Kidney capillary endothelial cell (primary cell): ENCODE measurements at places on chromosomes 11 and 22.
A peak's percentile ranks its signal among the peaks of the same experiment; 100 is the strongest.

DNA sequence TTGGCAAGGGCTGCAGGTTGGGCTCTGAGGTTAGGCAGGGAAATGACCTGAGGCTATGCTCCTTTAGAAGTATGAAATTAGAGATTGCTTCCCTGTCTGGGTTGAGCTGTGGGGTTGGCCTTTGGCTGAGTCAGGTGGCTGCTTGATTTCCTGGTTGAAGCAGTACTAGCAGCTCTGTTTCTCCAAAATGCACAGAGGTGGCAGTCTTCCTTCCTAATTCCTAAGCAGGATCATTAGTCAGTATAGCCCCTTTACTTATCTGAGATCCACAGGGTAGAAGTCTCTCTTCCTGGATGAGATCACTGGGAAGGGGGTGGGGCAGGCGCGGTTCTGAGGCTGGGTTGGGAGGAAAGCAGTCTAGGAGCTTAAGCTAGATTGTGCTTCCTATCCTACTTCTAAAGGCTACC lies 1917.5 kb downstream of the LRRC4C start:
- DNase-seq = no peak

DNA sequence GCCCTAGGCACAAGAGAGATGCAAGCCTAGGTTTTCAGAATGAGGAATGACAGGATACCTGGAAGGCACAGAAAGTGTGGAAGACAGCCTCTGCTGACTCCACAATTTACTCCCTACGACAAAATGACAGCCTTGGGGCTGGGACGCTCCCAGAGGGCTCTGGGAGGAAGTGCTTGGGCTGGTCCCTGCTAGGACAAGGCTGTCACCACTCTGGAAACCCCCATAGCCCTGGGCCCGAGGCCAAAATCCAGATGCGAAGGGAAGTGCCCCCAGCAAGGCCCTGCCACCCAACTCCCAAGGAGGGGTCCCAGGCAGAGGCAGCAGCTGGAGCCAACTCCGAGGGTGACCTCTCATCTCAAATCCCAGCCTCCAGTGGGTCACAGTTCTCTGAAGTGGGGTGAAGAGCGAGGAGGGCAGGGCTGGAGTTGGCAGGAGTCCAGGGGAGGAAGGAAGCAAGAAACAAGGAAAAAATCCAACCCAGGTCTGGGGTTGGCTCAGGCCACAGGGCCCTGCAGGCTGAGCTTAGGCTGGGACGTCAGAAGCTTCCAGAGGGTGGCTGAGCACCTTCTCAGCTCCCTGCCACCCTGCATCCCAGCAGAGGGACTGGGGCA lies 6.3 kb upstream of the CDC42EP2 start:
- peak; percentile 44 for DNase-seq

DNA sequence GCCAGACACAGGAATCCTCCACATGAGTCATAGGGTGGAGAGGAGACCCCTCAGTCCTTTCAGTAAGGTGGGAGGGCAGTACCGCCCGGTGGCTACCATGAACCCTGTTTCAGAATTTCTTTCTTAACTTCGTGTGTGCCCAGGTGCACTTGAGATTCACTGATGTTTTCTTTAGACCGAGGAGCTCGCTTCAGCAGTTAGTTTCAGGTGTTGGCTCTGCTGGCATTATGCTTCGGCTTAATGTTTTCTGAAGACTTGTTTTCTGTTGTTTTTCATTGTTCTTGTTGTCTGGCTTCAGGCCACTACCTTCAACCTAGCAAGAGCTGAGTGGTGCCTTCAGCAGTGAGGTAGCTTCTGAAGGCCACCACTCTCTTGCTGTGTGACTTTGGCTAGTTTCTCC lies 71.5 kb downstream of the BMAL1 start:
- DNase-seq = no peak

DNA sequence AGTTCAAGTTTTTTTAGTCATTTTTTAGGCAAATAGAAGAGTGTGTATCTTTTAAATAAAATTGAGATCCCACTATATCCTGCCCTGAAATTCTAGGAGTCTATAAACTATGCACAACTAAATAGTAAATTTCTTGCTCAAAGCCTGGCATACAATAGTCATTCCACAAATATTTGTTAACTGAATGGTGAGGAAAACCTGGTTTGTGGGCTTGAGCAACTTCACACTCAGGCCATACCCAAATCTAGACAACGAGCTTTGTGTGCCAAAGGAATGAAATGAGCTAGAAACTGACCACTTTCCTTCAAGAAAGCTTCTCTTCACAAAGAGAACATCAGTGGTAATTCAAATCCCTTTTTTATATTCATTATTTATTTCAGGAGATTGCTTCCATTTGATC lies 39.6 kb upstream of the AMOTL1 start:
- DNase-seq = no peak

DNA sequence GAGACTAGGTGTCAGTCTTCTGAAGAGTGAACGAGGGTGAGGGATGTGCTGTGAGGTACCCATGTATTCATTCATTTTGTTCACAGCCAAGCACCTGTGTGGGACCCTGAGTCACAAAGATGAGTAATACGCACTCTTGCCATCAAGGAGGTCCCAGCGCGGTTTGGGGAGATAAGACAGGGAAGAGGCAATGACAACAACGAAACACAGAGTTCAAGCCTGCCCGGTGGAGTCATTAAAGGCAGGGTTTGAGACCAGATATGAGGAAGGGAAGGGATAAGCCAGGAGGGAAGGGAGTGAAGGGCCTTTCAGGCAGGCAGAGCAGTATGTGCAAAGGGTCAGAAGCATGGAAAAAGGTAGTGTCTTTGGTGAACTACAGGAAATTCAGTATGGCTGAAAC lies 4.6 kb downstream of the DCHS1 start:
- DNase-seq = no peak

GRCh38 chr11:111939836-111940604 lies 2.9 kb downstream of the DIXDC1 start:
- no peak for DNase-seq

- no peak for DNase-seq
These were observed 27.8 kb downstream of the WEE1 start for GRCh38 chr11:9601037-9601875.

- no peak for DNase-seq
These were observed 9.6 kb downstream of the PTDSS2 start for GRCh38 chr11:459511-460220.

DNA sequence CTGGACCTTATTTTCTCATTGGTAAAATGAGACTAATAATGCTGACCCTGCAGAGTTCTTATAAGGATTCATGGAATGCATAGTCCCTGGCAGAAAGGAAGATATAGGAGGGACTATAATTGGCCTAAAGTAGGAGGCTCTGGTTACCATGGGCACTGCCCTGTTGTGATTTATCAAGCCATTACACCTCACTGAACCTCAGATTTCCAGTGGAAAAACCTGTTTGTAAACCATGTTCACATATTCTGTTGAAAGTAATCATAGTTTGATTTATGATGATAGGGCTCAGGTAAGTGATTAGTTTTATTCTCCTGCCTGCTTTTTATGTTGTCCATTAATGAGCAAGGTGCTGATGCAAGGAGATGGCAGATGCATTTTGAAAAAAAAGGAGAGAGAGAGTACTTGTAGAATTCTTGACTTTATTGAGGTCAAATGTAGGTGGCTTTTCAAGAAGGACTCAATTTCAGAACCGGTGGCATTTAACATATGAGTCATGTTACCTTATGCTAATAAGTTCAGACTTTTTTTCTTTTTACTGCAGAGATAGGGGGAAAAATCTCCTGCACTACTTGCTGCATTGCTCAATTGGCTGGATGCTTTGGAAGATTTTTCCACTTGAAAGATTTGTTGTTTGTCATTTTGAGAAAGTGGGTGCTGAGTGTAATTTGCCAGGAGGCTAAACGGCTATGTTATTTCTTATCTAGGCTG lies 14.6 kb downstream of the NF2 start:
- no peak for DNase-seq

DNA sequence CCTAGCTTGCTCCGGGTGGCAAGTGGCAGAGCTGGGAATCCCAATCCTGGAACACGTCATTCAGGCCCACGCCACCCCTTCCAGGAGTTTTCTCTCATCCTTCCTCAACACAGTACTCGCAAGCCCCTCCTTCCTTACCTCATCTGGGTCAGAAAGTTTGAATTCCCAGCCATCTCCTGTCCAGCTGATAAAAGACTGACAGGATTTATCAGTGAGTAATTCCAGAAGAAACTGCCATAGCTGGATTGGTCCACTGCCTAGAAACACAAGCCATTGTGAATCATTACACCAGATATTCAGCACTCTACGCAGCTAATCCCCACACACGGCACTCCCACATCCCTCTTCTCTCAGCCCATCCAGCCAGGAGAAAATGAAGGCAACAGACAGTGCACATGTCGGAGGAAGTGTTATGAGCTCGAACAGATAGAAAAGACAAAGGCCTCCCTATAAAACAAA lies 124.0 kb downstream of the ETS1 start:
- DNase-seq = no peak

DNA sequence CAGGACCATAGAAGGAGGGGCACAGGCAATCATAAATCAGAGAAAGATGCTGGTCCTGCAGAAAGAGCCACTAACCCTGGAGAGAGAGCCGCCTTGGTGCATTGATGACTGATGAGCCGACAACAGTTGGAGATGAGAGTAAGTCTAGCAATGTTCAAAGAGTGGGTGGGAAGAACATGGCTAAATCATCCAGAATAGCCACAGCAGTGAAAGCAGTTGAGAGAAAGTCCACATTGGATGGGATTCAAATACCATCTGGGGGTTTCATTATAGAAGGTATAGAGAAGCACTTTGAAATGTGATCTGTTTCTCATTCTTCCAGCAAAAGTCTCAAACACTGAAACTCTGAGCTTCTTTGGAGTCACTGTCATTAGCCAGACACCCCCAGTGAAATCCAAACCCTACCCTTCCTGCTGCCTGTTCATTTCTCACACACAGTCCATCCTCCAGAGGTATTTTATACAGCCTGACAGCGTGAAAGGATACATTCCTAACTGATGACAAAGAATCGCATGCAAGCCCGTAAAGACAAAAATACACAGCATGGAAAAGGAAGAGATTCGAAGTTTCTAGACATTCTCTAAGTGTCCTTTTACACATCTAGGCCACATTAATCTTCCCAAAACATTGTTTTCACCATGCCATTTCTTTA lies 303.1 kb upstream of the MPPED2 start:
- DNase-seq = no peak

- DNase-seq = no peak
These were observed 54.4 kb downstream of the FLRT1 start for GRCh38 chr11:64089915-64090805.

DNA sequence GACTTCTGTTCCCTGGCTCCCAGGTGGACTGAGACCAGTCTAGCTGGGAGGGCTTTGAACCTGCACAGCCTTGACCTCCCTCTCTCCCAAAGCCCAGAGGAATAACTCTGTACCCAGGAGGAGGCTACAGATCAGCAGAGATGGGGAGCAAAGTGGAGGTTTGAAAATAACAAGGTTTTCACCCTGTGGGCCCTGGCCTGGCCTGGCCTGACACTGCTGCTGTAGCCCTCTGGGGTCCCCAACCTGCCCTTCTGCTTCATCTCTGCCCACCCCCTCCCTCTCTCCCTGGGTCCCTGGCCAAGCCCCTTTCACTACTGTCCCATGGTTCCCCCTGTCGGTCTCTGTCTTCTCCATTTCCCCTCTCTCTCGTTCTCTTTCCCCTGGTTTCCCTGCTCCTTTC lies 225.2 kb downstream of the BUD13 start:
- DNase-seq = no peak

DNA sequence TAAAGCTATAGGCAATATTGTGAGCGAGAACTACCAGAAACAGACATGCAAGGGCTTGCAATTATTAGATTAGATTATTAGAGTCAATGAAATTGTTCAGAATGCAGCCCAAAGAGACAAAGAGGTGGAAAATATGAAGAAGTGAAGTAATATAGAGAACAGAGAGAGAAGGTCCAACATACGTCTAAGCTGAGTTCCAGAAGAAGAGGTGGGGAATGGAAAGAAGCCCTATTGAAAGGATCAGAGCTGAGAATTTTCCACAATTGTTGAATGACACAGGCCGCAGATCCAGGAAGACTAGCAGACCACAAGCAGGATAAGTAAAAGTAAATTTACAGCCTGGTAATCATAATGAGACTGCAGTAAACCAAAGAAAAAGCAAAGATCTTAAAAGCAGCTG lies 93.2 kb downstream of the EXT2 start:
- DNase-seq = no peak

- no peak for DNase-seq
These were observed 6.5 kb downstream of the DGAT2 start for GRCh38 chr11:75775056-75775455.

DNA sequence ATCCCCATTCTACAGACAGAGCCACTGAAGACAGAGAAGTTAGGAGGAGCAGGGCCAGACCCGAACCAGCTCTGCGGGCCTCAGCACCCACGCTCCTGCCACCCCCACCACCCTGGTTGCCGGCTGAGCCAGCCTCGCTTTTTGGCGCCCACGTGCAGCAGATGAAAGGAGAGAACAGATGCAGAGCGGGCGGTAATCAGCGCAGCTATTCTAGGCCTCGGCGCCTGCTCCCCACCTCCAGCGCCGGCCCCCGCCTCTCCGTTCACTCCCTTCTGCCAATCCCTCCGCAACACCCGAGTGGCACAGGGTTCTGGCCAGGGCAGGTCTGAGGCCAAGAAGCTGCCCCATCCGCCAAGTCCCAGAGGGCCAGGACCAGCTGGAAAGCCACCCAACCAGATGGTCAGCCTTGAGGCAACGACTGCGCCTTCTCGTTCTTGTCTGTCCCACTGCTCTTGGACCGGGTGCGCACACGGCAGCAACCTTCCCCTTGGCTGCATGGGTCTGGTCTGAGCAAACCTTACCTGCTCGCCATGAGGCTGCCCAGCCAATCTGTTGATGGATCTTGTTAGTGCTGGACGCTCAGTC lies 16.8 kb downstream of the DNAL4 start:
- DNase-seq = no peak

- DNase-seq = no peak
These were observed 49.0 kb upstream of the CYP2D6 start for GRCh38 chr22:42179616-42180015.

DNA sequence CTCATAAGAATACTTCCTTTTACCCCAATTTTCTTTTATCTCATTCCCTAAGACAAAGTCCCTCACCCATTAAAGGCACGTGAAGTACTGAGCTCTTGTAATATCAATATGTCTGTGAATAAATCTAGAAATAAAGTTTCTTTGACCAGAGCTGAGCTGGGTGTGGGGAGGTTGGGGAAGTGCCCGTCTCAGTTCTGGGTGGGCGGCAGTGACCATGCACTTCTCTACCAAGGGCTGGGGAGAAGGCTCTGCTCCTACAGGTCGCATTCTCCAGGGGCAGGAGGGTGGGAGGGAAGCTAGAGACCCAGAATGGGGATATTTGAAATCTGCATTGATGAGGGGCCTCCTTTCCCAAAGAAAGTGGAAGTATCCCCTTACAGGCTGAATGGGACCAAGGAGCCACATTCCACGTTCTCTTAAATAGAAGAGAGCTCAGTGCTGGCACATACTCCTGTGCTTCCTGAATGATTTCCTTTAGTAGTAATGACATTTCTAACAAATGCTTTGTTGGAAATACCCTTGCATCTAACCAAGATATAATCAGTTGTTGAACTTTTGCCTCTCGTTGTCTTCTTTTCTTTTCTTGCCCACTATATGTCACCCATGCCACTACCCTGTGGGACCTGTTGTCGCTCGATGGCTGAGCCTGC lies 16.1 kb downstream of the RBX1 start:
- no peak for DNase-seq
